AG09309 (cell line): ENCODE measurements at places on chromosomes 6 and 20.

- DNase-seq, result no peak
These were observed 10.8 kb upstream of the ZBTB24 start for GRCh38 chr6:109493865-109494264.

- DNase-seq, result no peak
These were observed 21.8 kb upstream of the SAMD5 start for GRCh38 chr6:147486683-147487082.

GRCh38 chr20:52731093-52731492 lies 241.1 kb upstream of the TSHZ2 start:
- DNase-seq, result no peak

GRCh38 chr6:34154668-34155447 lies 9.0 kb upstream of the GRM4 start:
- DNase-seq, result no peak

DNA sequence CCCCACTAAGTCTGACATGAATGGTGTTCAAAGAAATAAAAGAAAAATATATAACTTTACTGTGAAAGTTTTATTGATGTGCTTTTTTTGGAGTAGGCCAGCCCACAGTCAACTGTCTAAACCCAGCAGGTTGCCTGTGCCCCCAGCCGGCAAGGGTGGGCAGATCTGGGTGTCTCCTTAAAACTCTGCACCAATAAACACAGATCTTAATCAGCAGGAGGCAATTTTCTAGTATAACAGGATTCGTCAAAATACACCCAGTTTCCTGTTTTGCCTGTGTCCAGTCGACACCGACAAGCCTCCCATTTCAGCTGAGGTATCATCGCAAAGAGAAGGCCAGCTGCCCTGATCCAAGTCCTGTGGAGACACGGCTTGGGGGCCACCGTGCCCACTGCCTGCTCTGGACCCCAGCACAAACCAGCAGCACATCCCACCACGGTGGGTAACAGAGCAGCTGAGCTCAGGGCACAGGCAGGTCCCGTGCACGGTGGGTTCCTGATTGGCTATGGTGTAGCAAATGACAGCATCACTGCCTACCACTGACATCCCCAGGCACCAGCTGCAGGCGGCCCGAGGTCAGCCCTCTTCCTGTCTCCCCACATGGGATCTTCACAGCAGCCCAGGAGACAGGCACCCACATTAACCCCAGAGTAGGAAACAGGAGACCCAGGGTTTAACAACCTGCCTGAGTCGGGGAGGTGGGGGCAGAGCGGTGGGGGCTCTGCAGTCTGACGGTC lies 15.7 kb downstream of the BMP7 start:
- DNase-seq, result no peak

- no peak for DNase-seq
These were observed 551.1 kb upstream of the SYNCRIP start for GRCh38 chr6:86193821-86194220.

GRCh38 chr6:111993342-111993741 lies 60.6 kb upstream of the CCN6 start:
- DNase-seq, result no peak

DNA sequence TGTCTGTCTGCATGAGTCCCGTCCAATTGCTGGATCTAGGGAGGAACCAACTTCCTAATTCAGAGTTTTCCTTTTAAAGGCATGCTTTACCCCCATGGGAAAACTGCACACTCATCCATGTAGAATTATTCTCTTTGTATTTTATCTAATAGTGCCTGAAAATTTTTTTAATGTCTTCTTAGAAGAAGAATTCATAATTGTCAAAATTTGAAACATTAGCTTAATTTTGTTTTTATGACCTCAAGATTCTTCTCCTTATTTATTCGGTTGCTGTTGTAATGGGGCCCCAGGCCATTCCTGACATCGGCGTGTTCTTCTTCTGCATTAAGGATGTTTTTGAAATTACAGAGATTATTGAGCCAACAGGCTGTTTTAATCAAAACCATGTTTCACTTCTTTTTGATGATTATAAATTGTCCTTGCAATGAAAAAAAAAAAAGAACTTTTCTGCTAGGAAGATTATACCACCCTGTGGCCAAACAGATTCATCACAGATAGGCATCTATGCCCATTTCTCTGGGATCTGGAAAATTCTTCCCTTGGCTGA lies 100.3 kb downstream of the ZNF217 start:
- DNase-seq, result no peak

- DNase-seq, result no peak
These were observed 8.7 kb downstream of the OSBPL2 start for GRCh38 chr20:62246872-62247652.

- DNase-seq, result no peak
These were observed 179.6 kb downstream of the AKAP7 start for GRCh38 chr6:131314838-131315237.
